CD8-positive, alpha-beta memory T cell (primary cell): ENCODE measurements at places on chromosomes 16 and 17.

DNA sequence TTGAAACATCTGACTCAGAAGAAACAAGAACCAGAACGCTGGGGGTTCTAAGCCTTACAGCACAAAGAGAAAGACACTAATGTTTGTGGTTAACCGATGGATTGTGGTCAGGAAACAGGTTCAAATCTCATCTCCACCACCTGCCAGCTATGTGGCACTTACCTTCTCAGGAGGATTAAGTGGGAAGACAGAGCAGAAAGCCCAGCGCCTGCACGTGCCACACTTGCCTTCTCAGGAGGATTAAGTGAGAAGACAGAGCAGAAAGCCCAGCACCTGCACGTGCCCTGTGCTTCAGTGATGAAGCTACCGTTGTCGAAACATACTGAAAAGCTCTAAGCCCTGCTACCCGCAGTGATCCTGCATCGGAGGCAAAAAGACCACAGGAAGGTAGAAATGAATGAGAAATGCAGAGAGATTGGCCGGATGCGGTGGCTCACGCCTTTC, 90.6 kb downstream of the NXN start:
- DNase-seq = no peak

- no peak for DNase-seq
These were observed 74.6 kb downstream of the AMFR start for GRCh38 chr16:56350491-56351405.

DNA sequence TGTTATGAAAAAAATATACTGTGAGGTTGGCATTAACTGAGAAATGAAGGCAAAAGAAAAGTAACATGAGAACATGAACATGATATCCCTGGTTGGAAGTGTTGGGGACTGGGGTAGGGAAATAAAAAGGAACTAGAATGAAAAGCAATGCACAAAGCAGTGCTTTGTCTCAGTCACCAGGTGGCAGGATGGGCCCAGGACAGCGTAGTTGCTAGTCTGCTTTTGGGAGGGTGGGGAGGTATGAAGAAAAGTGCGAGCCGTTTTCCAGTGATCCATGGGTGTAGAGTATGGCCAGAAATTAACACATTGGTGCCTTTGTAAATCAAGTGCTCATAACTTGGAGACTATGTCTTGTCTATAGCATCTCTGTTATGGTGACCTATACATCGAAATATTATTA, 662.5 kb upstream of the SALL1 start:
- no peak for DNase-seq

DNA sequence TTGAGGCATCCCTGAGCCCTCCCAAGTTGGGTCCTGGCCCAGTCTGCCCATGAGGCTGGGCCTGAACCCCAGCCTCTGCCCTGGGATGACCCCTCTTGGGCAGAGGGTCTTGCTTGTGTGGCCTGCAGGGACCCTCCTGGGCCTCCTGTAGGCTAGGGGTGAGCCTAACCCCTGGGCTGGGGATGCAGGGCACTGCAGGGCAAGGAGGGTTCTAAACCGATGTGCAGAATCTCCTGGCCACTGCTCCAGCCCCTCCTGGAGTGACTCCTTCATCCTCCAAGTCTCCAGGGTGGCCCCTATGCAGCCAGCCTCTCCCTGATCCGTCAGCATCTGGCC, 37.5 kb downstream of the LGALS9 start:
- DNase-seq = no peak

- no peak for DNase-seq
These were observed 214.6 kb downstream of the CCDC182 start for GRCh38 chr17:57530508-57530907.

- DNase-seq = no peak
These were observed 169.1 kb downstream of the XYLT1 start for GRCh38 chr16:17301593-17302135.

DNA sequence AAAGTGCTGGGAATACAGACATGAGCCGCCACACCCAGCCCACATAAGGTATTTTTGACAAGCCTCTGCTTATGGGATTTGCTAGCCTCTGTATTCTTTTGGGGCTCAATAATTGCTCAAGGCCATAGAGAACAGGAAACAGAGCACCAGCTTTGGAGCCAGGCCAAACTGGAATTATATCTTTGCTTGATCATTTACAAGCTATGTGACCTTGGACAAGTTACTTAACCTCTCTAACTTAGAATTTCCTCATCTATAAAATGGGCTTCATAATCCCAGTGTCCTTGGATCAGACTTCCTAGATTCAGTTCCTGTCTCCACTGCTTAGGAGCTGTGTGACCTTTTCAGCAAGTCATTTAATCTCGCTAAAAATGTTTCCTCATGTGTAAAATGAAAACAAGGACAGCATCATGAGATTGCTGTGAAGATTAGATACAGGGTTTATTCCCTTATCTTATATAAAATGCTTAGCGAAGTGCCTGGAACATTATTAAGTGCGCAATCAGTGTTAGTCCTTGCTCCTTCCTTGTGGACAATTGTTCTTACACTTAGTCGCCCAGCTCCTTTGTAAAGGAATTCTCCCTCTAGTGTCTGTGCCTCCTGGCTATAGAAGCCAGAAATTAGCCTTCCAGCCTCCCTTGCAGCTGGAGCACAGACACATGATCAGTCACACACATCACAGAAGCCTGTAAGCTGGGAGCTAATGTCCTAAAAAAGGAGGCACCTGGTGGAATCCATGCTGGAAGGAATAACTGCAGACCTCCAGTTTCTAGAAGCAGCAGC, 16.6 kb downstream of the KRT9 start:
- DNase-seq = no peak

DNA sequence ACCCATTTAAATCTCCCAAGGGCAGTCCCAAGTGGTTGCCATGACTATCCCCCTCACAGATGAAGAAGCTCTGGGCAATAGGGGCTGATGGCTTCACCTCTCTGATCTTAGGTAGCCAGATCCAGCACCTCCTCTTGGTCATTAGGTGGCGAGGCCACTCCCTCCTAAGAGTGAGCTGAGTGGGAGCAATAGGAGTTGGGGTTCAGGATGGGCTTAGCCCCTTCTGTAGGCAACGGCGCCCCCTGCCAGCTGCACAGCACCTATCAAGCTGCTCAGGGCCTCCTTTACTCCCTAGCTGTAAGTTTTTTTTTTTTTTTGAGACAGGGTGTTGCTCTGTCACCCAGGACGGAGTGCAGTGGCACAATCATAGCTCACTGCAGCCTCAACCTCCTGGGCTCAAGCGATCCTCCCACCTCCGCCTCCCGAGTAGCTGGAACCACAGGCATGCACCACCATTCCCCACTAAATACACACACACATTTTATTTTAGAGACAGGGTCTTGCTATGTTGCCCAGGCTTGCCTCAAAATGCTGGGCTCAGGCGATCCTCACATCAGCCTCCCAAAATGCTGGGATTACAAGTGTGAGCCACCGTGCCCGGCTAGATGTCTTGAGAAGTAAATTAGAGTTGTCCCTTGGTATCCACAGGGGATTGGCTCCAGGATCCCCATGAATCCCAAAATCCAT, 3.5 kb upstream of the RRAD start:
- DNase-seq = no peak

DNA sequence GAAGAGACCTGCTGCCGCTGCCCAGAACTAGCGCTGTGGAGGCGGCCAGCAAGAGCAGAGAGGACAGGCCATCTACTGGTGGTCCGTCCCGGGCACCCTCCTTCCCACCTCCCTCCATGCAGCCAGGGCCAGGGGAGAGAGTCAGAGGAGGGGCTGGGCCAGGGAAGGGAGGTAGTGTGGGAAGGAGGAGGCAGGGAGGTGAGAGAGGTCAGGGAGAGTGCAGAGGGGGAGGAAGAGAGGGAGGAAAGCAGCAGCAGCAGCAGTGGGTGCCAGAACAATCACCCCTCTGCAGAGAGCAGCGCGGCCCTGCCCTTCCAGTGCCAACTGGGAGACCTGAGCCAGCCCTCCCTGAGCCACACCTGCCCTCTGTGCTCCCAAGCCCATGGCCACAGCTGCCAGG, 6.6 kb downstream of the C16orf95 start:
- no peak for DNase-seq

- DNase-seq = no peak
These were observed 40.4 kb downstream of the CDK5R1 start for GRCh38 chr17:32527146-32527545.
